ENCODE measurements at places on chromosomes 2 and 18. TPM values are rescaled to one million over a fixed set of nuclear protein-coding genes. Genes with fewer than 3 reads are reported as not detected.

CXCR4 gene
- 2.0 TPM for total RNA-seq

SERPINB2 gene
- not detected for total RNA-seq

RTTN gene
- total RNA-seq = 11.1 TPM

ANTXR1 gene
- 31.2 TPM for total RNA-seq

XPO1 gene
- total RNA-seq = 57.2 TPM

ALPP gene
- total RNA-seq = not detected

DNA sequence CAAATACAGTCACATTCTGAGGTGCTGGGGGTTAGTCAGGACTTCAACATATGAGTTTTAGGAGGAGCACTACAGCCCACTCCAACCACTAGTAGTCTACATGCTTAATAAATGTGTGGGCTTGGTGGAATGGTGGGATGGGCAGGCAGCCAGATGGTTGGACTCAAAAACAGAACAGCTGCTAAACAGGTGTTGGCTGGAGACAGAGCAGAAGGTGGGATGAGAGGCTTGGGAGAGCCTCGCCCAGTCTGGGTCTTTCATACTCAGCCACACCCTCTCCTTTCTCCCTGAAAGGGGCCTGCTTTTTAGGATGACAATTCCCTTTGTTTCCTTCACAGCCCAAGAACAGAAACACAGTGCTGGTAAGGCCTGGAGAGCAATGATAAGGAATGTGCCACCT, 143.9 kb upstream of the KLHL29 start:
- DNase-seq = no peak

- DNase-seq = peak; percentile 49
Measured at GRCh38 chr2:8146132-8147005, 535.5 kb upstream of the ID2 start.

- no peak for DNase-seq
Measured at GRCh38 chr2:176662753-176663152, 393.5 kb downstream of the MTX2 start.

DNA sequence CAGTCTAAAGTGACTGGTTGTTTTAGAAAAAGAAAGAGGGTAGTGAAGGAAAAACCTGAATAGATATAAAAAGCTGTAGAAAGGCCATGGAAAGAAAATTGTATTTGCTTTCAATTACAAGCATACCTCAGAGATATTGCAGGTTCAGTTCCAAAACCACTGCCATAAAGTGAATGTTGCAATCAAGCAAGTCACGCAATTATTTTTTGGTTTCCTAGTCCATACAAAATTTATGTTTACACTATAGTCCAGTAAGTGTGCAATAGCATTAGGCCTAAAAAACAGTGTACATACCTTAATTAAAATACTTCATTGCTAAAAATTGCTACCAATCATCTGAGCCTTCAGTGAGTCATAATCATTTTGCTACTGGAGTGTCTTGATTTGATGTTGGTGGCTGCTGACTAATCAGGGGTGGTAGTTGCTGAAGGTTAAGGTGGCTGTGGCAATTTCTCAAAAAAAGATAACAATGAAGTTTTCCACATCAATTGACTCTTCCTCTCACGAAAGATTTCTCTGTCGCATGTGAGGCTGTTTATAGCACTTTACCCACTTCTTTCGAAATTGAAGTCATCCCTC, 2003.8 kb upstream of the PIK3C3 start:
- no peak for DNase-seq

- DNase-seq = no peak
Measured at GRCh38 chr2:54618646-54619565, 104.6 kb upstream of the EML6 start.

- no peak for DNase-seq
Measured at GRCh38 chr2:171482877-171483276, 39.4 kb upstream of the CYBRD1 start.

DNA sequence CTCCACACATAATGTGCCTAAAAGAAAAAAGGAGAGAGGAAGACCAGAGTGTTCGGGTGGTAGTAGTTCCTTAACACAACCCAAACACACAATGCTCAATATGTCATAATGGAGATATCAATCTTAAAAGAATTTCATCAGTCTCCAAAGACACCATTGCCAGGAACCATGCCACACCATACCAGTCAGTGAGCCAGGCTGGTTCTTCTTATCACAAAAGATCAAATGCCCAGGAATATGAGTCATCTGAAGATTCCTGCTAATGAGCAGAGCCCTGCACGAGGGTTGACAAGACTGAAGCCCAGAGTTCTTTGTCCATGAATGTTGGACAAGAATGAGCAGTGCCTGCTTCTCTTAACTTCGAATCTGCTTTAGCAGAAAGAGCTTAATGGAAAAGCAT, 262.3 kb downstream of the ZNF516 start:
- DNase-seq = no peak

GRCh38 chr18:493986-494983, 6.2 kb downstream of the COLEC12 start:
- no peak for DNase-seq

- peak; percentile 38 for DNase-seq
Measured at GRCh38 chr2:130728007-130728454, 839 bp upstream of the GPR148 start.

- DNase-seq = no peak
Measured at GRCh38 chr18:51157215-51157614, 40.3 kb downstream of the MEX3C start.

- DNase-seq = no peak
Measured at GRCh38 chr2:148177559-148177958, 156.7 kb downstream of the MBD5 start.

DNA sequence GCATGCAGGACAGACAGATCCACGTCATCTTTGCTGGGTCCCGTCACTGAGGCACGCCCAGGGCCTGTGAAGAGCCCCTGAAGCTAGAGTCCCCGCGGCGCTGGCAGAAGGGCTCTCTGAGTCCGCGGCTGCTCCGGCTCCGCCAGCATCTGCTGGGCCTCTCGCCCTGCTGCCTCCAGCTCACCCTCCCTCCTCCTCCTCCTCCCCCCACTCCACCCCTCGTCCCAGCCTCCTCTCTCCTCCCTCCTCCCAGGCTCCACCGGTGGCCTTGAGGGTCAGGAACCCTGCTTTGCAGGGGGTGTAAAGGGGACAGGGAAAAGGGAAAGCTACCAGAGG, at the start of gene TNS1:
Gene TNS1, minus strand, starts transcription at position 151 of the 336 bp plus-strand sequence. Its CDS starts 123 bp downstream, at position 28.
- peak; percentile 80 for DNase-seq

- peak; percentile 49 for DNase-seq
Measured at GRCh38 chr2:189580241-189580651, 340 bp downstream of the SLC40A1 start.

GRCh38 chr2:237861875-237862527, 2.6 kb downstream of the RAMP1 start:
- no peak for DNase-seq

All from Right ventricle myocardium superior (tissue), 1 donor.